Naive thymus-derived CD4-positive, alpha-beta T cell (primary cell): ENCODE measurements at places on chromosomes 1 and 21.

DNA sequence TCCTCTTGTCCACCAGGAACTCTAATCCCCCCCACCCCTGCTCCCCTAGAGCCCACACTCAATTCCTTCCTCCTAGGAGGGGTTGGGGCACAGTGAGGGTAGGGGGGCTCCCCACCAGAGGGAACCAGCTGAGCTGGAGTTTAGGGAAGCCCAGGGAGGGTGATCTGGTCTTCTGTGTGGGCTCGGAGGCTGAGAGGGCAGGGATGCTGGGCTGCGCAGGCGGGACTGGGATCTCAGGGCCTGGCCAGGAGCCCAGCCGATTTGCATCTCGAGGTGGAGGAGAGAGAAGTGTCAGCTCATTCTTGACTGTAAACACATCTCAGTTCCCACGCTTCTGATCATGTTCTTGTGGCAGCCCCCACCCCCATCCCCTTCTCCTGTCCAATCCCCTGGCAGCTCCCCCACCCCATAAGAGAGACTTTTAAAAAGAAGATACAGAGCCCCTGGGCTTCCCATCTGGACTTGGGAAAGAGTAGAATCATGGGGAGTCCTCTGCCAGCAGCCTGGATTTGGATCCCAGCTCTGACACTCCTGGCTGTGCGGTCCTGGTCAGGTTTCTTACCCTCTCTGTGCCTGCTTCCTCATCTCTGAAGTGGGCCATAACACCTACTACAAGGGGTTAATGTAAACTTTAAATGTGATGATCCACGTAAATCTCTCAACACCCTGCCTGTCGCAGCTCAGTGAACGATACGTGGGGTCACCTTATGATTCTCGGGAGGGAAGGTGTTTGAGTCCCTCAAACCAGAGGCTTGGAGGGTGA lies 6.6 kb downstream of the PEAR1 start:
- DNase-seq = no peak

DNA sequence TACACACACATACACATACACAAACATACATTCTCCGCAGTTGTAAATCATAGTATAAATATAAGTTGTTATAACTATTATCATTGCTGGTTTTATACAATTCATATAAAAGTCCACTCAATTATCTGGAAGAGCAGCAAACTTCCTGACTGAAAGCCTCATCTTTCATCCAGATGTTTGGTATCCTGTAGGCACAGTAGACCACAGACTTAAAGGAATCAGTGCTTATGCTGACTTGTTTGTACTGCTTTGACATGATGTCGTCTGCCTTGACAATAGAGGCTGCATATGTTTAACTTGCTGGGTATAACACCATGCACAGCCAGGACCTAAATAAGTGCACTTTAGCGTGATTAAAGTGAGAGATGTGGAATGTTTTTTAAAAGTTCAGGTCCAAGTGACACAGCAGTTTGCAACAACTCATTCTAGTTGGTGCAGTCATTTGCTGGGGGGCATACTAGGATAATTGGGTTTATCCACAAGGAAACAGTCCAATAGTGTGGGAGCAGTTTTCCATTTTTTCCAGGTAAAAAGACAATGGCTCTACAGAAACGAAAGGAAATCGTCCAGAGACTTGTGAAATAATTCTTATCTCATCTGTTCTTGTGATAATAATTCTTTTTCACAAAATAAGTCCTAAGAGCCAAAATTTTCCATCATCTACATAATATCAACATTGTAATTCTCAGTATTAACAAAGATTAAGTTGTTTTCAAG lies 110.3 kb upstream of the TSPAN2 start:
- DNase-seq = no peak

- DNase-seq = no peak
These were observed 11.7 kb upstream of the FOXO6 start for GRCh38 chr1:41349361-41350054.

- no peak for DNase-seq
These were observed 783.2 kb upstream of the NEGR1 start for GRCh38 chr1:73065339-73066041.

GRCh38 chr1:64877151-64877550 lies 89.2 kb downstream of the JAK1 start:
- peak; percentile 87 for DNase-seq

DNA sequence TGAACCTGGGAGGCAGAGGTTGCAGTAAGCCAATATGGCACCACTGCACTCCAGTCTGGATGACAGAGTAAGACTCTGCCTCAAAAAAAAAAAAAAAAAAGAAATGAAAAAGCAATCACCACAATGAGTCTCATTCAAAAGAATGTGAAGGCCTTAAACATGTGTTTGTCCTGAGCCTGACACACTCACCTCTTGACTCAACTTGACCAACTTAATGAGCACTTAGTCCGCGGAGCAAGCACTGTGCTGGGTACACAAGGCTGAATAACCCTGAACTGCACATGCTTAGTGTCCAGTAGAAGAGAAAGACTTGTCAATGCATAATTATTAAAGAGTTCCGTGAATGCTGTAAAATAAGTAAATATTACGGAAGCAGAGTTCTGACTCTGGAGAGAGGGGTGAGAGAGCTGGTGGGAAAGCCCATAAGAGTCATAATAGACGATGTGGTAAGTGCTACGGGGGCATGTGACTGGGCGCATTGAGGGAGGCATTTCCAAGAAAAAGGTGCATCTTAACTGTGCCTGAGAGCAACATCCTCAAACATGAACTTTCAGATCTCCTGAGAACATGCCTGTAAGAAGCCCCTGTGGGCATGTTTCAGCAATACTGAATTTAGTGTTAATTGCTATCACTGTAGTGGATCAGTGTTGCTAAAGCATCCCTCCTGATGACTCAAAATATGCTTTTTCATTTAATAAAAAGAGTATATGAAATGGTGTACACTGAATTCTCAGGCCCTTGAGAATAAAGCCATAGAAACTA lies 27.2 kb downstream of the MCOLN2 start:
- DNase-seq = no peak

GRCh38 chr1:18693256-18694098 lies 62.8 kb downstream of the PAX7 start:
- no peak for DNase-seq

DNA sequence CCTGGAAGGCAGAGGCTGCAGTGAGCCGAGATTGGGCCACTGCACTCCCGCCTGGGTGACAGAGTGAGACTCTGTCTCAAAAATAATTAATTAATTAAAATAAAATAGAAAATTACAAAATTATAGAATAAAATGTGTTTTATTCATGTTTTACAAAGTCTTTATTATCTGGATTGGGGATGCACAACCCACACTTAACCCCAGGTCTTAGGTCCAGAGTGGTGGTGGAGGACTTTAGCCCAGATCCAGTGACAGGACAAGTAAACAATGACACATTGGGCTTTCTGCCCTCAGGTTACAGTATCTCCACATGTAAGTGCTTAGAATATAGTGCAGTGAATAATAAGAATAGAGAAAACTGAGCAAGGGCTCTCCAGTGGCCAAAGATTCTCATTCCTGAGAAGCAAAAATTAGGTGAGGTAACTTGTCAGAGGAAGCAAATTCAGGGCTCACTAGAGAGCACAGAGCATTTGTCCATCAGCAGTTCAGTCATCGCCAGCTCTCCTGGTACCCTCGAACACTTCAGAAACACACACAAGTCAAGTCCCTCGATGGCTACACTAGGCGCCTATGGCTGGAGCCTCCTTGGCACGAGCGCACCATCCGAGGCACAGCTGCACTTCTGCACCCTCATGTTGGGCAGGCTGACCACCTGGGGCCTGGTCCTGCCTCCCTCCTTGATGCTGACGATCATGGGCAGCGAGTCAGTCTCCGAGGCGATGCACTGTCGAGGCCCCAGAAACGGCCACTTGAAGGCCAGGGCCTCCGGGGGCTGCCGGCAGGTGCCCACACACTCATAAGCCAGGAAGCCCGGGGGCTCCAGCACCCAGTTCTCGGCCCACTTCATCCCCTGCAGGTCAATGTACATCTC lies 2.6 kb downstream of the LEFTY1 start:
- DNase-seq = no peak

DNA sequence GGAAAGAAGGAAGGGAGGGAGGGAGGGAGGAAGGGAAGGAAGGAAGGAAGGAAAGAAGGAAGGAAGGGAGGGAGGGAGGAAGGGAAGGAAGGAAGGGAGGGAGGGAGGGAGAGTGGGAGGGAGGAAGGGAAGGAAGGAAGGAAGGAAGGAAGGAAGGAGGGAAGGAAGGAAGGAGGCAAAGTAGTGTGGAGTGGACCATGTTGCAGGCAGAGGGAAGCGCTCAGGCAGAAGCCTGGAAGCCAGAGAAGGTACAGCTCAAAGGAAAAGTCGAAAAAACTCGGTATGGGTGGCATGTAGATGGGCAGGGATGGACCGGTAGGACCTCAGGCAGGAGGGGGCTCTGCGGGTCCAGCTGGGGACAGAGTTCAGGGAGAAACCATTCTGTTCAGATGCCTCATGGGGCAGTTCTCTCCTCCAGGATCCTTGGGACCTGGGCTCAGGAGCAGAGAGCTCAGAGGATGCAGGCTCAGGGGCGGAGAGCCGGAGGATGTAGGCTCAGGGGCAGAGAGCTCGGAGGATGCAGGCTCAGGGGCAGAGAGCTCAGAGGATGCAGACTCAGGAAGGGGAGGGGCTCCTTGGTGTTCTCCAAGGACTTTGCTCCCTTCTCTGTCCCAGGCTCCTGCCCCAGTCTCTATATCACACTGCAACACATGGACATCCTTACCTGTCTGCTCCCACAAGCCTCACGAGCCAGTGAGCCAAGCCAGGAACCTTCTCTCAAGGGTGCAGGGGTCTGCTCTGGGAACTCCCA lies 13.6 kb upstream of the PADI3 start:
- DNase-seq = no peak
